ENCODE measurements at places on chromosomes 2 and 18.

DNA sequence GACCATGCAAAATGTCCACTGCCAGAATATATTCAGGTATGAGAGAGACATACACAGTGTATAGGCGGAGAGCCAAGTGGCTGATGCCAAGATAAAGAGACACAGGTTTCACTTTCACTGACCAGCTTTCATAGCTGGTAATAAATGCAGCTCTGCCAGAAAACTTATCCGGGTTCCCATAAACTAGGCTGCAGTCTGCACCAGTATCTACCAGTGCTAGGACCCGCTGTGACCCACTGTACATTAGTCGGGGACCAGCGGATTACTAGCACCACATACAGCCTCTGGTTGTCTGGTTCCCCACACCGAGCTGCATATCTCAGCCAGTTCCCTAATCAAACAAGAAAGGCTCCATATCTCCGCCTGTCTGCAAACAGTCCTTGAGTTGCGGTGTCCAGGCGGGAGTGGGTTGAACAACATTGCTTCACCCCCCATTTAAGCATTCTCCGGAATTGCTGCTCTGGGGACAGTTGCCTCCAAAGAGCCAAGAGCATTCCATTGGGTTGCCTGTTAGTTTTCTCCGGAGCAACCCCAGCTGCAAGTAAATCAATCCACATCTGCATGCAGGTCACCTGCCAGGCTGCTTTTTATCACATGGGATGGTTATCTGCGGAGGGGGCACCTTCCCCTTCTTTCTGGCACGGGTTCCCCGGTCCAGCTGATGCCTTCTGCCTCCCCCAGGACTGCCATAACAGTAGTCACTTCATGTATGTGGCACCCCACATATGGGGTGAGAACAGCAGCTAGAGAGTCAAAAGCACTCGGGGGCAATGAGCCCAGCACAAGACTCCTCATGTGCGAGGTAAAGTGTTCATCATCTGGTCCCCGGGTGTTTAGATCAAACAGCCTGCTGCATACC is 18.0 kb upstream of the KLHL23 start:
- DNase-seq, result no peak

DNA sequence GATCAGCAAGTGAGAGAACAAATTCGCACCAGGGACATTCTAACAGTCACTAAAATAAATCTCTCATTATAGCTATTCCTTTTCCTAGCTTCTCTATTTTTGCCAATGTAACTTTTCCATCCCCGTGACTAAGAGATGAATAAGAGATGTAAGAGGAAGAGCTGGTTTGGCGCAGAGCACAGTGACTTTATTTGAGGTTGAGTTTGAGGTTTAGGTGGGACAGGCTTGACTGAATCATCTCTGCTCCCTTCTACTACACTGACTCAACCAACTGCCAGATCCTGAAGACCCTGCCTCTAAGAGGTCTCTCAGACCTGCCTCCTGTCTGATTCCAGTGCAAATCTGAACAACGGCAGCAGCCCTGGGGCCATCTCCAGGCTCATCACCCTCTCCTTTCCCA is 28.0 kb downstream of the RFX8 start:
- DNase-seq, result no peak

GRCh38 chr18:73556904-73557303 is 590.7 kb downstream of the FBXO15 start:
- DNase-seq, result no peak

GRCh38 chr2:226423498-226423960 is 376.1 kb downstream of the IRS1 start:
- DNase-seq, result peak; percentile 67

DNA sequence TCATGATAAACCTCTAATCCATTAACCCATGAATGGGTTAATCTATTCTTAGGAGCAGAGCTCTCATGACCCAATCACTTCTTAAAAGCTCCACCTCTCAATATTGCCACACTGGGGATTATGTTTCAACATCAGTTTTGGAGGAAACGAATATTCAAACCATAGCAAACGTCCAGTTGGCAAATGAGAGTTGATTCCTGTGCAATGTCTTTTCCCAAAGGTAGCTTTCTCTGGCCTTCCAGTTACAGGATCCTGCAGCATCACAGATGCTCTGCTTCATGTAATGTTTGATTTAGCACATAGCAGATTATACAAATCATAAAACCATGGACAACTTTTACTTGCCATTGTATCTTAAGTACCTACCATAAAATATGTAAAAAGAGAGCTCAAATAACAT is 481.0 kb downstream of the TNS1 start:
- DNase-seq, result no peak

DNA sequence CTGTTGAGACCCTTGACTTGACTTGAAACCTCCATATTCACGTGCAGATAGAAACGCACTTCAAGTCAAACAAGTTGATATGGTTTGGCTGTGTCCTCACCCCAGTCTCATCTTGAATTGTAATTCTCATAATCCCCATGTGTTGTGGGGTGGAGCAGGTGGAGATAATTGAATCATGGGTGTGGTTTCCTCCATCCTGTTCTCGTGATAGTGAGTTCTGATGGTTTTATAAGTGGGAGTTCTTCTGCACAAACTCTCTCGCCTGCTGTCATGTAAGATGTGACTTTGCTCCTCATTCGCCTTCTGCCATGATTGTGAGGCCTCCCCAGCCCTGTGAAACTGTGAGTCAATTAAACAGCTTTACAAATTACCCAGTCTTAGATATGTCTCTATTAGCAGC is 21.4 kb downstream of the SLC3A1 start:
- no peak for DNase-seq

DNA sequence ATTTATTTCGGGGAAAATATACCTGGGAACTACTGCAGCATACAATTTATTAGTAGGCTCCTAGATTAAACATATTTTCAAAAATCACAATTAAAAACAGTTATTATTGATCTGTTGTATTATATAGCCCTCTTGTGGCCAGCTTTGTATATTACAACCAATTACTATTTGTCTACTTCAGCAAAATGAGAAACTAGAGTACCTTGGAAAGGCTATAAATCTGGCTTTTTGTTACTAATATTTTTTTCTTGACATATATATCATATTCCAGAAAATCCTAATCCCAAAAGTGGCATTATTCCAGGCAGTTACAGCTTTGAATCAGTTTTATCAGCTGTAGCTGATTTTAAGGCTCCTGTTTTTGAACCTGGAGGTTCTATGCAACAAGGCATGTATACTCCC is 101.2 kb downstream of the UBR3 start:
- peak; percentile 32 for DNase-seq

All from central memory CD4-positive, alpha-beta T cell (primary cell).